ENCODE measurements at places on chromosomes 5 and 9. TPM values are rescaled to one million over a fixed set of nuclear protein-coding genes. Genes with fewer than 3 reads are reported as not detected.

Gene GPR21
- 2.2 TPM for total RNA-seq

Gene GADD45G
- 14.4 TPM for total RNA-seq

Gene KCNV2
- total RNA-seq: not detected

Gene ADAMTS19
- total RNA-seq: not detected

Gene ABCA1
- total RNA-seq: 46.8 TPM

Gene MZB1
- 7.8 TPM for total RNA-seq

Gene ZNF169
- total RNA-seq: 6.1 TPM

Gene SARDH
- total RNA-seq: 3.4 TPM

Gene FOXD4L4
- total RNA-seq: 0.77 TPM

Gene HBEGF
- total RNA-seq: 43.2 TPM

Gene HIGD2A
- 102 TPM for total RNA-seq

- H3K4me1 ChIP-seq: no peaks in the 10 kb centered on the region
- no peaks in the 10 kb centered on the region for H3K36me3 ChIP-seq
- DNase-seq: no peak
- H3K27me3 ChIP-seq: no peaks in the 10 kb centered on the region
- no peak overlapping the region for H3K27ac ChIP-seq
- no peak overlapping the region for H3K4me3 ChIP-seq
These were observed 48.9 kb upstream of the DMAC1 start for GRCh38 chr9:7848498-7848897.

GRCh38 chr5:14424011-14424685 is 157.4 kb upstream of the OTULINL start:
- H3K27me3 ChIP-seq: no peaks in the 10 kb centered on the region
- no peak overlapping the region for H3K4me3 ChIP-seq
- no peak for DNase-seq
- no peak overlapping the region for H3K27ac ChIP-seq
- H3K36me3 ChIP-seq: peaks cover 88% of the 10 kb centered on the region
- no peaks in the 10 kb centered on the region for H3K4me1 ChIP-seq

DNA sequence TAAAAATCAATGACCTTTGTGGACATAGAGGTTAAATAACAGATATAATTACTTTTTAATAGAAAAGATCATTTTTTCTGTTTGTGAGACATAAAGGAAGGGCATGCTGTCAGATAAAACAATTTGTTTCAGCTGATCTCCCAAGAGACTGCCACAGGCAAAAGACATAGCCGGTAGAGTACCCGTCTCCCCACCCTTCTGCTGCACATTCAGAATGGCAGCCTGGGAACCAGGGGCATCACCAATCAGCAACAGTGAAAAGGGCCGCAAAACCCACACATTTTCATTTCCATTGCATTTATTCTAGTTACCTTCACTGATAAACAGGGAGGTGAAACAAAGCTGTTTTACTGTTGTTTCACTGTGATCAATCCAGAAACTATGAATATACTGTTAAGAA is 357.7 kb downstream of the ARRDC3 start:
- no peak for DNase-seq
- H3K27ac ChIP-seq: no peak overlapping the region
- H3K4me1 ChIP-seq: peaks cover 9% of the 10 kb centered on the region
- no peaks in the 10 kb centered on the region for H3K36me3 ChIP-seq
- no peaks in the 10 kb centered on the region for H3K27me3 ChIP-seq

GRCh38 chr5:32852976-32853375 is 141.9 kb downstream of the NPR3 start:
- H3K36me3 ChIP-seq: no peaks in the 10 kb centered on the region
- no peaks in the 10 kb centered on the region for H3K27me3 ChIP-seq
- no peak overlapping the region for H3K27ac ChIP-seq
- no peaks in the 10 kb centered on the region for H3K4me1 ChIP-seq
- no peak for DNase-seq

- peaks cover 93% of the 10 kb centered on the region for H3K4me1 ChIP-seq
- DNase-seq: peak; percentile 84
- no peaks in the 10 kb centered on the region for H3K36me3 ChIP-seq
- no peak overlapping the region for H3K4me3 ChIP-seq
These were observed 30.5 kb downstream of the RXRA start for GRCh38 chr9:134356496-134357470.

DNA sequence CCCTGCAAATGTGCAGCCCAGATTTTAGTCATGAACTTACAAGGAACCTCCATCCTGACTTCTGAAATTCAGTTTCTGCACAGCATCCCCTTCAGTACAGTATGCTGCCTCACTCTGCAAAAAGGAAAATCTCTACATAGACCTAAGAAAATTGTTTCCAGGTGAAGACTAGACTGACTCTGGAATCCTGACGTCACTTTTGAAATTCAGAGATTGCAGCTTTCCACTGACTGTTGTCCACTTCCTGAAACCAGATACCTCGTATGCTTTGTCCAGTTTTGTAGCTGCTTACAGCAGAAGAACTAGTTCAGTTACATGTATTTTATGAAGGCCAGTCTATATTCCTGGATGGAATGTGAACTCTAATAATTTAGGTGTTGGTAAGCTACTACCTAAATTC is 629.3 kb upstream of the ST8SIA4 start:
- no peaks in the 10 kb centered on the region for H3K27me3 ChIP-seq
- H3K4me1 ChIP-seq: no peaks in the 10 kb centered on the region
- H3K36me3 ChIP-seq: no peaks in the 10 kb centered on the region
- H3K4me3 ChIP-seq: no peak overlapping the region
- H3K27ac ChIP-seq: no peak overlapping the region

DNA sequence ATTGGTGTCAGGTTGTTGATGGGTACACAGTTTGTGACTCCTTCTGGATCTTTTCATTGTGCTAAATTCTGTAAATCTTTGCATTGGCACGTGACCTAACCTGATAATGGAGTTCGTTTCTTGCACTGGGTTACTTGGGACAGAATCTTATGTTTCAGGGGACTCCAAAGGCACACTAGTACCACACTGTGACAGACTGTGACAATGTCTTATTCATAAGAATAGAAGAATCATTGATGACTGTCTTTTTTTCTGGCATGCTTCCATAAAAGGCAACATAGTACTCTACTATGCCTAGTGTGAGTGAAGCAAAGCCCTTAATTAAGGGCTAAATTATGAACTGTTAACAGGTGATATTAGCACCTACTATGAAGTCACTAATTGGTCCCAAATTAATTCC is 35.4 kb upstream of the RICTOR start:
- H3K27ac ChIP-seq: no peak overlapping the region
- DNase-seq: no peak
- H3K4me3 ChIP-seq: no peak overlapping the region

- no peaks in the 10 kb centered on the region for H3K27me3 ChIP-seq
- H3K27ac ChIP-seq: no peak overlapping the region
- no peaks in the 10 kb centered on the region for H3K36me3 ChIP-seq
- no peaks in the 10 kb centered on the region for H3K4me1 ChIP-seq
These were observed 42.4 kb upstream of the SMIM32 start for GRCh38 chr5:136235321-136235720.

DNA sequence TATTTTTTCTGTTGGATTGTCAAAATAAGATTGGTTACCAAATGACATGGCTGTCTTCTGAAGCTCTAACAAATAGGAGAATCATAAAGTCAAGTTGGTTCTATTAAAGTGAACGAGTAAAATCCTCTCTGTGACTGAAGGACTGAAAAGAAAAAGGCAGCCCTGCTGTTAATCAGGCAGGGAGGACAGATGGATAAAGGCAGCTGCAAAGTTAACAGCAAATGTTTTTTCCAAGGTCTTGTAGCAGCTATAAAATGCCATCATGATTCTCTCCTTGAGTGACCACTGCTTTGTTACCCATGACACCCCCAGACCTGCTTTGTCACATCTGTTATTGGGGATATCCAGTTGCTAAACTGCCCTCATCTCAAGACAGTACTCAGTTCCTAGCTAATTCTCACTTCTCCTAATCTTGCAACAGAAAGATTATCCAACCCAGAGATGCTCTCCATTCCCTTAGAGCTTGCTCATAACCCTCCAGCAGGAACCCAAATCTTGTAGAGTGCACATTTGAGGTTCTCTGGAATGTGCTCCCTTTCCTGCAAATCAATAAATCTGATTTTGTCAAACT is 89.7 kb upstream of the PARP8 start:
- DNase-seq: no peak
- no peak overlapping the region for H3K4me3 ChIP-seq
- peaks cover 9% of the 10 kb centered on the region for H3K4me1 ChIP-seq
- no peaks in the 10 kb centered on the region for H3K36me3 ChIP-seq
- H3K27ac ChIP-seq: no peak overlapping the region

DNA sequence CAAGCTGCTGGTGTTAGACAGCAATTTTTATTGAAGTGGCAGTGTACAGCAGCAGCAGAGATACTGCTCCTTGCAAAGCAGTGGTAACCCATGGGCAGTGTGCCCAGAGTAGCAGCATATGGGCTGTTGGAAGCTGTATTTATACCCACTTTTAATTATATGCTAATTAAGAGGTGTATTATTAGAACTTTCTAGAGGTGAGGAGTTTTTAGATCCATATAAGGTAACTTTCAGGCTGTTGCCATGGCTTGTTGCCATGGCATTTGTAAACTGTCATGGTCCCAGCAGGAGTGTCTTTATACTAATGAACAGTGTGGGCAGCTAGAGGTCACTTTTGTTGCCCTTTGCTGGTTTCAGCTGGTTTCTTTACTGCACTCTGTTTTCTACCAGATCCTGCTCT is 3.7 kb upstream of the PJA2 start:
- no peak overlapping the region for H3K4me3 ChIP-seq
- H3K4me1 ChIP-seq: peaks cover 13% of the 10 kb centered on the region
- no peaks in the 10 kb centered on the region for H3K27me3 ChIP-seq
- DNase-seq: no peak
- no peak overlapping the region for H3K27ac ChIP-seq

GRCh38 chr5:75510417-75510835 is 1.0 kb downstream of the CERT1 start:
- no peaks in the 10 kb centered on the region for H3K27me3 ChIP-seq
- H3K36me3 ChIP-seq: no peaks in the 10 kb centered on the region
- H3K4me3 ChIP-seq: peak overlapping the region; percentile 77
- no peak for DNase-seq
- H3K4me1 ChIP-seq: peaks cover 40% of the 10 kb centered on the region

- H3K27ac ChIP-seq: no peak overlapping the region
- H3K27me3 ChIP-seq: no peaks in the 10 kb centered on the region
- H3K4me1 ChIP-seq: no peaks in the 10 kb centered on the region
- no peak overlapping the region for H3K4me3 ChIP-seq
- DNase-seq: no peak
These were observed 47.0 kb downstream of the CCDC125 start for GRCh38 chr5:69285448-69286116.

DNA sequence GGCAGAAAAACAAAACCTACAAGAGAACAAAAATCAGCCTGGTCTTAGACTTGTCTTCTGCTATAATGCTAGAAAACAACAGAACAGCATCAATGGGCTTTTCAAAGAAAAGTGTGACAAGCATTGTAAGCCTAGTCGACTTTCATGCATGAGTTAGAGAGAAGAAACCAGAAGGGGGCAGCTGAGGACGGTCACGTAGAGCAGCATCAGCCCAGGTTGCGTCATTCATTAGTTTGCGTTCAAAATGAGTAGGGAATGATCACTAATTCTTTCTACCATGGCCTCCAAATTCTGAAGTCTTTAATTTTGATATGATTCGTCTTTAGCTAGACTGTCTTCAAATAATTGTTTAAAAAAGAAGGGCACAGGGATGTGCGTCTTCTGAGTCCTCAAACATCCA is 4.7 kb upstream of the ISCA1 start:
- no peak overlapping the region for H3K4me3 ChIP-seq
- DNase-seq: no peak
- peaks cover 6% of the 10 kb centered on the region for H3K4me1 ChIP-seq
- no peak overlapping the region for H3K27ac ChIP-seq

DNA sequence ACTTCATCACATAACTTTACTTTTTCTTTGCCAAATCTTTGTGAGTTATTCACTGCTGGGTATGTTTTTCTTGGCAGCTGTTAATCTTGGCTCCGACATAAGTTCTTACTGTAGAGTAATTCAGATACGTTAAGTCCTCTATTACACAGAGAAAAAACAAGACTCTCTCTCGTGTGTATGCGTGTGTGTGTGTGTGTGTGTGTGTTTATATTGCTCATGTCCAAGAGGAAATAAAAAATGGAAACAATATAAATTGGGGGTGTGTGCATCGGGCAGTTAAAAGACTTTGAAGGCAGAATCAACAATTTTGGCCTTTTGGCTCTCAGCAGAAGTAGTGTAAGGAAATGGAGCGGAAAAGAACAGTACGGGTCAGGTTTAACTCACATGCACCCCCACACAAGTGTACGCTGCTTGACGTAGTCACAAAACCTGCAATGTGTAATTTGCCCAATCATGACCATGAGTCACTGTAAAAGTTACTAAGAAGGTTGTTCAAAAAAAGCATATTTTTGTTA is 67.2 kb upstream of the IFNE start:
- H3K4me1 ChIP-seq: no peaks in the 10 kb centered on the region
- DNase-seq: no peak
- H3K27me3 ChIP-seq: peaks cover 17% of the 10 kb centered on the region
- H3K4me3 ChIP-seq: no peak overlapping the region

GRCh38 chr9:131745610-131746009 is 5.7 kb upstream of the RAPGEF1 start:
- no peaks in the 10 kb centered on the region for H3K27me3 ChIP-seq
- H3K36me3 ChIP-seq: no peaks in the 10 kb centered on the region
- H3K27ac ChIP-seq: no peak overlapping the region
- no peak overlapping the region for H3K4me3 ChIP-seq
- H3K4me1 ChIP-seq: peaks cover 8% of the 10 kb centered on the region
- DNase-seq: peak; percentile 6

- no peak overlapping the region for H3K27ac ChIP-seq
- H3K4me1 ChIP-seq: peaks cover 23% of the 10 kb centered on the region
- H3K36me3 ChIP-seq: no peaks in the 10 kb centered on the region
- no peak overlapping the region for H3K4me3 ChIP-seq
These were observed 20.5 kb upstream of the GPX3 start for GRCh38 chr5:150999704-151000442.

DNA sequence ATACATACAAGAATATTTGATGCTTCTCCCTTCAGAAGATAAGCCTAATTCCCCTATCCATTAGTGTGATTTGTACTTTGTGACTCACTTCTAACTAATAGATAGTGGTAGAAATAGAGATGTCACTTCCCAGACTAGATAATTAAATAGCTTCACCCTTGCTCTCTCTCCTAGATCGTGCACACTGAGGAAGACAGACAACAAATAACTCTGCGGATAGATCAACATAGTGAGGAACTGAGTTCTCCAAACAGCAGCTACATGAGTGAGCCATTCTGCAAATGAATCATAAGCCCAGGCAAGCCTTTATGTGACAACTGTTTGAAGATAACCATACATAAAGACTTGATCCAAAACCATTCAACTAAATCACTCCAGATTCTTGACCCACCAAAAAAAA is 1083.4 kb upstream of the C9orf72 start:
- H3K27me3 ChIP-seq: no peaks in the 10 kb centered on the region
- H3K4me3 ChIP-seq: no peak overlapping the region
- H3K36me3 ChIP-seq: no peaks in the 10 kb centered on the region
- H3K4me1 ChIP-seq: no peaks in the 10 kb centered on the region
- no peak for DNase-seq

GRCh38 chr9:23413541-23413940 is 412.5 kb downstream of the ELAVL2 start:
- no peak for DNase-seq
- H3K36me3 ChIP-seq: no peaks in the 10 kb centered on the region
- no peak overlapping the region for H3K4me3 ChIP-seq
- H3K4me1 ChIP-seq: no peaks in the 10 kb centered on the region

- no peaks in the 10 kb centered on the region for H3K4me1 ChIP-seq
- no peak overlapping the region for H3K4me3 ChIP-seq
- no peaks in the 10 kb centered on the region for H3K36me3 ChIP-seq
These were observed 16.7 kb upstream of the GPBP1 start for GRCh38 chr5:57157131-57157530.

Data from lower lobe of right lung (tissue), 2 donors.